ENCODE measurements at places on chromosomes 7 and 10.

DNA sequence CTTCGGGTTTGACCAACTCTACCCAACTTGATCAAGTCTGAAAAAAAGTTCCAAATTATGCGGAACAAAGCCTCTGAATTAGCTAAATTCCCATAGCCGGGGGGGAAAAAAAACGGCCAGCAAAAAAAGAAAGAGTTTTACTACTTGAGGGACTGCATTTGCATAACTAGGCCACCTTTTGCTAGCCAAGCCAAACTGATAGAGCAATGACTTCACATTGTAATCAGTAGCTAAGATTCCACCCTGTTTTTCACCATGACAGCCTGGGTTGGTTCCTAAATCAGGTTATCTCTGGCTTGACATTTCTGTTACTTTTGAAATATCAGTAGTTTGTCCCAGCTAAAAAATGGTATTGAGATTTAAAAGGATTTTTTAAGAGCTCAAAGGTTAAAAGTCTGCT lies 31.4 kb upstream of the CREB3L2 start:
- no peak for DNase-seq

GRCh38 chr7:10474048-10474447 lies 499.6 kb upstream of the PHF14 start:
- no peak for DNase-seq

- DNase-seq = no peak
These were observed 48.6 kb downstream of the NCAPG2 start for GRCh38 chr7:158655931-158656441.

GRCh38 chr7:53003653-53004445 lies 31.6 kb upstream of the POM121L12 start:
- DNase-seq = no peak

DNA sequence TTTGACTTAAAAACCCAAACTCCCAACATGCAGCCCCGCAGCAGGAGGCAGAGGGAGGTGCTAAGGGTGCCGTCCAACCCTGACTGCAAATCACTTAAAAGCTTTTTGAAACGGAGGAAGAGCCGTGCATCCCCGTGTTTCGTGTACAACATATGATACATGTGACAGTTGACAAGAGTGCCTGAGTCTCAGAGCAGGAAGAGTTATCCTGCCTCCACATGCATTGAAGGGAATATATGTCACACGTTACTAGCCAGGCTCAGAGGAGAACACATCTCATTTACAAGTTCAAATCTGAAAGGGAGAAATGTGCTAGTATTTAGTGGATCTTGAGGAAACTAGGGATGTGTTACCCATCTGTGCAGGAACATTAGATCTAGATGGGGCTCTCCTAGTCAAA lies 69.9 kb downstream of the SDK1 start:
- DNase-seq = no peak

DNA sequence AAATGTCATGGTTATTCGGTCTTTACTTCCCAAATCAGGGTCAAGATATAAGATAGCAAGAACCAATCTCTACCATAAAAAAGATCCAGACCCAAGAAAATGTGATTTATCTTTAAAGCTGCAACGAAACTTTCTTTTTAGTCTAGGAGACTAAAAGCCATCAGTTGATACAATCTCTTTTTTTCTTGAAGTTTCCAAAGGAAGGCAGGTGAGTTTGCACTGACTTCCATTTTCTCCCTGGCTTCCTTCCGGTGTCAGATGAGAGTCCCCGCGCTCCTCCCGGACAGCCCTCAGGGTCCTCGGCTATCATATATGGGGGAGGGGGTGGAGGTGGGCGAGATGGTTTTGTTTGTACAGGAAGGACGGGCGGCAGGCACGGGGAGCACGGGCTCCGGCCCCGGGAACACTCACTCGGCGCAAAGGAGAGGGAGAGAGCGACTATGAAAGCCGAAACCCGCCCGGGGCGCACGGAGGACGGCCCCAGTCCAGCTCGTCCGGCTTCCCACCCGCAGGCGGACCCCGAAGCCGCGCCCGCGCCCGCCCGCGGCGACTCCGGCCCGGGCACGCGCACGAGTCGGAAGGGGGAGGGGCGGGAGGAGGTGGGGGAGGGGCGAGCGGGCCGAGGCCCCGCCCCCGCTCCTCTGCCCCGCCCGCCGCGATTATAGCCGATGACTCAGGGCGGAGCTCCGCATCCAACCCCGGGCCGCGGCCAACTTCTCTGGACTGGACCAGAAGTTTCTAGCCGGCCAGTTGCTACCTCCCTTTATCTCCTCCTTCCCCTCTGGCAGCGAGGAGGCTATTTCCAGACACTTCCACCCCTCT lies at the start of gene BAG3:
Gene BAG3 (plus strand): TSS at position 689 of the 822 bp plus-strand sequence. CDS start 296 bp downstream, outside the sequence.
- no peak for DNase-seq

DNA sequence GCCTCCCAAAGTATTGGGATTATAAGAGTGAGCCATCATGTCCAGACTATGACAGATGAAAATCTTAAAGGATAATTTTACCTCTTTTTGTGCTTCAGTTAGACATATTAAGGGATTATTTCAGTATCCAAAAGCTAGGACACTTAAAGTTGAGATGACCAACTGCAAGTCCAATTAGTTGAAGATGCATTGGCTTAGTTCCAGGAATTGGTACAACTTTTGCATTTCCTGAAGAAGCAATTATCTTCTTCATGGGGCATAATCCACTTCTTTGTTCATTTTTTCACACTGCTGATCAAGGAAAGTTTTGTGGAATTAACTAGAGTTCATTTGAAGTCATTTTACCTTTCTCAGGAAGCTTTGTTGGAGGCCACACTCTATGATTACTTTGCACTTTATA lies 72.0 kb upstream of the HECW1 start:
- DNase-seq = no peak

DNA sequence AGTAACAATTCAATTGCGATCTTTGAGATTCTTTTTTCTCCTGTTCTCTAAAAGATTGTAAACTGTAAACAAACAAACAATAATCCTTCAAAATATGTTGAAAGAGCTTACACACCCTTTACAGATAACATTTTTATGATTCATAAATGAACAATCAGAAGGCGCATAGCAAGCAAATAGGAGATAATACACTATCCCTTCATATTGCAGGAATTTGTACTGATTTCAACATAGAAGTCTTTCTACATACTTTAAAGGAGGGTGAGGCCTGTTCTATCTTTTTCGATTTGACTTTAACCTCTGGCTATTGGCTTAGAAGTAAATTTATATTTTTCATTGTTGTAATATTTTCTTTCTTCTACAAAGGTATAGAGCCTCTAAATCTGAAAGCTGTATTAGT lies 57.2 kb downstream of the TFEC start:
- DNase-seq = no peak

GRCh38 chr10:22624287-22624738 lies 90.1 kb downstream of the PIP4K2A start:
- DNase-seq = no peak

DNA sequence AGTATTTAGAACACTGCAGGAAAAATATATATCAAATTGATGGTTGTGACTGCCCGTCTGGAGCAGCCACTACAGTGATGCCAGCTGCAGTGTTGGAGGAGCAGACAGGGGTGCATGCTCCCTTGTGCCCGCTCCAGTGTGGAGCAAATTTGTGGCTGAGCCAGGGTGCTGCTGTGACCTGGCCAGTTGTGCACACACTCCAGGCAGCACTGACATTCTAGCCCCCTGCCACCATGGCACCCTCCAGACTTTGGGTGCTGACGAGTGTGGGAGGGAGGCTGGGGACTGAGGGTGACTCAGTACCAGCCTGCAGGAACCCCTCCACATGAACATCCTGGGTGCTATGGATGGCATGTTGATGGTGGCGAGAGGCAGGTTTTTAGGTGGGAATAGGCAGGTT lies 160.0 kb upstream of the PCDH15 start:
- DNase-seq = no peak

- no peak for DNase-seq
These were observed 18.4 kb downstream of the GIMAP5 start for GRCh38 chr7:150755473-150756099.

- no peak for DNase-seq
These were observed 178.2 kb upstream of the NAMPT start for GRCh38 chr7:106462914-106463482.

GRCh38 chr10:12549297-12549696 lies 199.9 kb downstream of the CAMK1D start:
- no peak for DNase-seq

- no peak for DNase-seq
These were observed 16.2 kb downstream of the SORBS1 start for GRCh38 chr10:95544783-95545500.

- DNase-seq = no peak
These were observed 46.4 kb upstream of the NXPH1 start for GRCh38 chr7:8386926-8387550.

- no peak for DNase-seq
These were observed 138.0 kb downstream of the CACNB2 start for GRCh38 chr10:18278181-18278580.

- DNase-seq = no peak
These were observed 312.5 kb downstream of the GPR158 start for GRCh38 chr10:25487266-25487665.

DNA sequence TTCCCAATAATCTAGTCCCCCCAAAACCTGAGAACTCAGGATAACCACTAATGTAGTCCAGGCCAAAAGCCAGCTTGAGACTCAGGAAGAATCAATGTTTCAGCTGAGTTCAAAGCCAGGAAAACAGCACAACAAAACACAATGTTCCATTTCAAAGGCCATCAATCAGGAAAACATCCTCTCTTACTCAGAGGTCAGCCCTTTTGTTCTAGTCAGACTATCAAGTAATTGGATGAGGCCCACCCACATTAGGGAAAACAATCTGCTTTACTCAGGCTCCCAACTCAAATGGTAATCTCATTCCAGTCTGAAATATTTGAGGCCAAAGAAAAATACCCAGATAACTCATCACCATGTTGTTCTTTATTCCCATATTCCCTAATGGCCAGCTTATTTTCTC lies 152.2 kb downstream of the SDHAF3 start:
- no peak for DNase-seq

GRCh38 chr7:91127959-91128358 lies 136.3 kb upstream of the FZD1 start:
- no peak for DNase-seq

DNA sequence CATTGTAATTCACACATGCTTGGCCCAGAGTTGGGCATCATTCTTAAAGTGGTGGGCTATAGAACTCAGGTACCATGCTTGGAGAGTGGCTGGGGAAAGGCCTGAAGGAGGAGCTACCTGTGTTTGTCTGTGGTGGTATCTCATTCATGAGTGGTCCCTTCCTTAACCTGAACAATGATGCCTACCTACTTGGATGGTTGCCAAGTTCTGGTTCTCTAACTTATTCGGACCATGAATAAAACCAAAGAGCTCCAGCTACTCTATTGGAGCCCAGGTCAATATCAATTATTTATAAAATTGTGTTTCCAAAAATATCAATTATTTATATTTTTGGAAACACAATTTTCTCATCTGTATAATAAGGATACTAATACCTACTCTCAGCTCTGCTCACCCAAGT lies 2.9 kb upstream of the GPR37 start:
- no peak for DNase-seq
